ENCODE measurements at places on chromosomes 4 and X. TPM values are rescaled to one million over a fixed set of nuclear protein-coding genes. Genes with fewer than 3 reads are reported as not detected.

- DNase-seq: no peak
- no peak overlapping the region for H3K4me3 ChIP-seq
- no peaks in the 10 kb centered on the region for H3K27me3 ChIP-seq
- no peaks in the 10 kb centered on the region for H3K36me3 ChIP-seq
- H3K27ac ChIP-seq: no peak overlapping the region
- no peaks in the 10 kb centered on the region for H3K4me1 ChIP-seq
Observed at GRCh38 chrX:67601771-67602170, 58.0 kb downstream of the AR start.

DNA sequence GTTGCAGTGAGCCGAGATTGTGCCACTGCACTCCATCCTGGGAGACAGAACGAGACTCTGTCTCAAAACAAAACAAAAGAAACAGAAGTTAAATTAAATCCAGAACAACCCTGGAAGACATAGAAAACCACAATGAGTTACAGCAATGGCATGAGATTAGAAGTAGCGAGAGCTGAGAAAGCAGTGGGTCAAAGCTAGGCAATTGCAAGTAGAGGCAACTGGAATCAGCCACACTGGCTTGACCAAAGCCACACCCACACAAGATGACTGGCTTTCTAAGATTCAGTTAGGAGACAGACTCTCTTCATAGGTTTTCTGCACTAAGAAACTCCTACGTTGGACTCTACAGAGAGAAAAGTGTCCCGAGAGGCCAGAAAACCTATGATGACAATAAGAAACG is 443.0 kb downstream of the GPM6A start:
- H3K27ac ChIP-seq: no peak overlapping the region
- DNase-seq: no peak
- no peak overlapping the region for H3K4me3 ChIP-seq
- H3K36me3 ChIP-seq: no peaks in the 10 kb centered on the region

GRCh38 chr4:37836838-37837440 is 10.5 kb downstream of the PGM2 start:
- H3K36me3 ChIP-seq: peaks cover 62% of the 10 kb centered on the region
- peaks cover 28% of the 10 kb centered on the region for H3K4me1 ChIP-seq
- H3K27me3 ChIP-seq: no peaks in the 10 kb centered on the region
- H3K27ac ChIP-seq: no peak overlapping the region
- no peak overlapping the region for H3K4me3 ChIP-seq
- DNase-seq: no peak

GRCh38 chrX:31178064-31178768 is 106.4 kb upstream of the FTHL17 start:
- DNase-seq: no peak
- H3K27me3 ChIP-seq: no peaks in the 10 kb centered on the region
- no peaks in the 10 kb centered on the region for H3K36me3 ChIP-seq
- H3K27ac ChIP-seq: no peak overlapping the region
- peaks cover 4% of the 10 kb centered on the region for H3K4me1 ChIP-seq
- no peak overlapping the region for H3K4me3 ChIP-seq

- no peaks in the 10 kb centered on the region for H3K27me3 ChIP-seq
- H3K36me3 ChIP-seq: peaks cover 13% of the 10 kb centered on the region
- H3K27ac ChIP-seq: no peak overlapping the region
- no peak for DNase-seq
- no peaks in the 10 kb centered on the region for H3K4me1 ChIP-seq
Observed at GRCh38 chrX:153454901-153455550, 9.2 kb upstream of the TREX2 start.

GRCh38 chr4:183903021-183903760 is 1.9 kb upstream of the STOX2 start:
- no peak for DNase-seq
- peaks cover 60% of the 10 kb centered on the region for H3K27me3 ChIP-seq
- H3K4me3 ChIP-seq: no peak overlapping the region
- no peak overlapping the region for H3K27ac ChIP-seq
- H3K36me3 ChIP-seq: no peaks in the 10 kb centered on the region

GRCh38 chr4:123338715-123339114 is 57.9 kb upstream of the SPRY1 start:
- H3K36me3 ChIP-seq: no peaks in the 10 kb centered on the region
- DNase-seq: no peak
- H3K27me3 ChIP-seq: peaks cover 10% of the 10 kb centered on the region
- no peak overlapping the region for H3K4me3 ChIP-seq
- H3K27ac ChIP-seq: no peak overlapping the region

- H3K27ac ChIP-seq: no peak overlapping the region
- DNase-seq: no peak
- no peaks in the 10 kb centered on the region for H3K36me3 ChIP-seq
- H3K27me3 ChIP-seq: peaks cover 2% of the 10 kb centered on the region
- H3K4me1 ChIP-seq: no peaks in the 10 kb centered on the region
Observed at GRCh38 chr4:101864660-101865059, 74.1 kb downstream of the BANK1 start.

- no peak overlapping the region for H3K27ac ChIP-seq
- H3K27me3 ChIP-seq: no peaks in the 10 kb centered on the region
- no peak for DNase-seq
Observed at GRCh38 chr4:112664611-112665010, 27.7 kb downstream of the LARP7 start.

- peaks cover 10% of the 10 kb centered on the region for H3K27me3 ChIP-seq
- peak overlapping the region; percentile 83 for H3K4me3 ChIP-seq
- no peaks in the 10 kb centered on the region for H3K36me3 ChIP-seq
- peaks cover 18% of the 10 kb centered on the region for H3K4me1 ChIP-seq
- DNase-seq: peak; percentile 69
- H3K27ac ChIP-seq: peak overlapping the region; percentile 81
Observed at GRCh38 chrX:107826238-107827029, 768 bp downstream of the MID2 start.

- no peaks in the 10 kb centered on the region for H3K36me3 ChIP-seq
- H3K27ac ChIP-seq: no peak overlapping the region
- H3K4me3 ChIP-seq: no peak overlapping the region
- no peak for DNase-seq
- H3K27me3 ChIP-seq: peaks cover 27% of the 10 kb centered on the region
- H3K4me1 ChIP-seq: no peaks in the 10 kb centered on the region
Observed at GRCh38 chr4:16018061-16018676, 55.2 kb upstream of the FGFBP2 start.

GRCh38 chr4:143713955-143714625 is 13.6 kb upstream of the FREM3 start:
- H3K36me3 ChIP-seq: no peaks in the 10 kb centered on the region
- H3K27me3 ChIP-seq: no peaks in the 10 kb centered on the region
- no peak for DNase-seq
- no peak overlapping the region for H3K4me3 ChIP-seq
- no peak overlapping the region for H3K27ac ChIP-seq
- H3K4me1 ChIP-seq: no peaks in the 10 kb centered on the region

DNA sequence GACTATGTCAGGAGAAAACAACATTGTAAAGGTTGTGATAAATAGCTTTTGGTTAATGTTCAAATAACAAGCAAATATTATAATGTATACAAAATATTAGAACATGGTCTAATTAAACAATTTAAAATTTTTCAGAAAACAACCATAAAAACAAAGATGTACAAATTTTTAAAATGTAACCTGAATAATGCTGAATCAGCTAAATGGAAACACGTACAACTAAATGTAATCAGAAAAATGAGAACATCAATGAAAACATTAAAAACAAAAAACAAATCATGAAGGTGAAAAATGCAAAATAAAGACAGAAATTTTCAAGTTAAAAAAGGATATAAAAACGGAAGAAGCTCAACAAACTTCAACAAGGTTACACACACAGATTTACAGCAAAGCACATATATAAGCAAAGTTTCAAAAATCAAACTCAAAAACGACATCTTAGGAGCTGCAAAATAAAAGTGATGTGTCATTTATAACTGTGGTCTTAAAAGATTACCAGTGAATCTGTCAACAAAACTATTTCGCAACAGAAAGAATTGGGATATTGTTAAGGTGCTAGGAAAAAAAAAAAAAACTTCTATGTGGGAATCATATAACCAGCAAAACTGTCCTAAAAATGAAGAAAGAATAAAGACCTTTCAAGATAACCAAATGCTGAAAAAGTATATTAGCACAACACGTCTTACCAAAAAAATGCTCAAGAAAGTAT is 31.8 kb downstream of the ZNF732 start:
- no peaks in the 10 kb centered on the region for H3K27me3 ChIP-seq
- DNase-seq: no peak
- no peak overlapping the region for H3K27ac ChIP-seq

- H3K27ac ChIP-seq: no peak overlapping the region
- no peaks in the 10 kb centered on the region for H3K36me3 ChIP-seq
- H3K4me1 ChIP-seq: peaks cover 3% of the 10 kb centered on the region
- DNase-seq: no peak
- no peaks in the 10 kb centered on the region for H3K27me3 ChIP-seq
Observed at GRCh38 chrX:85573801-85574200, 194.3 kb upstream of the POF1B start.

DNA sequence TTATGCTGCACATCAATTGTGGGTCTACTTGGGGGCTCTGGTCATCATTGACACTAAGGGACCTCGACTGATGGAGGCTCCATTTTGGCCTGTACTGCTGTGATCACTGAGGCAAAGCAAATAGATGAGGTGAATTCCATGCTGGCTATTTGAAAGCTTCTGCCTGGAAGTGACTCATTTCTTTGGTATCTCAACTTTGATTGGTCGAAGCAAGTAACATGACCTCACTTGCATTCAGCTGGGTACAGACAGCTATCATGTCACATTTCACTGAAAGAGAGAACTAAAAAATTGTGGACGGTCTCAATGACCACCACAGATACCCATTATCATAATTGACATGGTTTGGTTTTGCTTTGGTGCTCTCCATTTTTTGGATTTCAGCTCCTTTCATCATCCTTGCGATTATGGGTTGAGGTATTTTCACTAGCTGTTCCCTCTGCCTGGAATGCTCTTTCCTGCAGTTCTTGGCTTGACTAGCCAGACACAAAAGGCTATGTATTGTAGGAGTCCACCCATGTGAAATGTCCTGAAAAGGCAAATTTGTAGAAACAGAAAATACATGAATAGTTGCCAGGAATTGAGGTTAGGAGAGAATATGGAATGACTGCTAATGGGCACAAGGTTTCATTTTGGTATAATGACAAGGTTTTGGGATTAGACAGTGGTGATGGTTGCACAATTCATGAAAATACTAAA is 369.2 kb upstream of the LCORL start:
- H3K4me3 ChIP-seq: no peak overlapping the region
- H3K36me3 ChIP-seq: no peaks in the 10 kb centered on the region
- H3K27me3 ChIP-seq: no peaks in the 10 kb centered on the region
- no peaks in the 10 kb centered on the region for H3K4me1 ChIP-seq

- no peaks in the 10 kb centered on the region for H3K4me1 ChIP-seq
- no peak overlapping the region for H3K27ac ChIP-seq
- H3K36me3 ChIP-seq: no peaks in the 10 kb centered on the region
- no peak for DNase-seq
- no peak overlapping the region for H3K4me3 ChIP-seq
Observed at GRCh38 chr4:109169170-109169569, 133.3 kb downstream of the COL25A1 start.

DNA sequence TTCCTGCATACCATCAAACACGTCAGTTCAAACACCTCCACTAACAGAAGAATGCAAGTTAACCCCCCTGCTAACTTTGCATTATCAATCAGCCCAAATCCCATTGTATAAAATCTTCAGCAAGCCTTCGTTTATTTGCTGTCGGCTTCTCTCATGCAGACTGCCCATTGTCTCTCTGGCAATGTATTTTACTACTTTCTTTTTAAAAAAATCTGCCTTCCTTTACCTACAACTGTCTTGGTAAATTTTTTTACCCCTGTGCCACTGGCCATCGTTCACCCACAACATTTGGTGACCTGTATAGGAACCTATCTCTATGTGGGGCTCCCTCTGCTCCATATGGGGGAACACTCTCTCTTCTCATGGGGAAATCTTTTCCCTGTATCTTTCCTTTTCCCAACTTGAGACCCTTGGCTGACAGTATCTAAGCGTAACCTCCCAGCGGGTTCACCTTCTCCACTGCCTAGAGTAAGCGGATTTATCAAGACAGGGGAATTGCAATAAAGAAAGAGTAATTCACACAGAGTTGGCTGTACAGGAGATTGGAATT is 244.6 kb downstream of the CPXCR1 start:
- no peak overlapping the region for H3K27ac ChIP-seq
- H3K27me3 ChIP-seq: no peaks in the 10 kb centered on the region
- no peak for DNase-seq
- no peaks in the 10 kb centered on the region for H3K36me3 ChIP-seq
- H3K4me1 ChIP-seq: no peaks in the 10 kb centered on the region
- H3K4me3 ChIP-seq: no peak overlapping the region

DNA sequence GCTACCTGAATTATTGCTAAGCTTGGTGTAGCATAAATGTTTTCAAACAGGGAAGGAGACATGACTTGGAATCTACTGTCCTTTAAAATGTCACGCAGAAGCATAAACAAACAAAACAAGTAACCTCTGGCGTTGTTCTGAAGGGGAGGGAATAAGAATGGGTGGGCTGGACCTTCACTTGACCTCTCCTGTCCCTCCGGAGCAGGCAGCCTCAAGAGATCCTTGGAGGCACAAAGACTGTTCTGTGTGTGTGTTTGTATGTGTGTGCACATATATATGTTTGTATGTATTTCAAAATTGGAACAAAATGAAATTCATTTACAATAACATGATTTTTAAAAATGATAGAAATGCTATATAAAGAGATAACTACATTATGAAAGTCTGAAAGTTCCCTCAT is 91.3 kb upstream of the DCLK2 start:
- H3K36me3 ChIP-seq: no peaks in the 10 kb centered on the region
- H3K4me3 ChIP-seq: no peak overlapping the region
- H3K27ac ChIP-seq: no peak overlapping the region
- DNase-seq: peak; percentile 31

GRCh38 chrX:10636337-10636736 is 16.0 kb upstream of the MID1 start:
- no peaks in the 10 kb centered on the region for H3K36me3 ChIP-seq
- no peak overlapping the region for H3K4me3 ChIP-seq
- no peaks in the 10 kb centered on the region for H3K27me3 ChIP-seq
- DNase-seq: no peak

DNA sequence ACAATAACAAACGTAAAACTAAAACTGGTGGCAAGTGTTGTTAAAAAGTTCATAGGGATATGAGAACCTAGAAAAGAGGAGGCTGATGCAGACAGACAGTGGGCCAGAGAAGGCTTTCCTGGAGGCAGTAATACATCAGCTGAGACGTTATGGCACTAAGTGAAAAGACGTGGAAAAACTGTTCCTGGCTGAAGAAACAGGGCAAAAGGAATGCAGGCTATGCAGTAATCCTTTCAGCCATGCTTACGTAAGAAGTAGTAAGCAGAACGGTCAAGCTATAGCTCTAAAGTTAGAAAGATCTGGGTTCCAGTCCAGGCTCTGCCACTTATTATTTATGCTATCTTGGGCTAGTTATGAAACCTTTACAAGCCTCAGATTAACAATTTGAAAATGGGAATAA is 6.4 kb downstream of the LAMTOR3 start:
- DNase-seq: no peak
- H3K27me3 ChIP-seq: no peaks in the 10 kb centered on the region
- H3K4me3 ChIP-seq: no peak overlapping the region
- peaks cover 16% of the 10 kb centered on the region for H3K4me1 ChIP-seq
- no peak overlapping the region for H3K27ac ChIP-seq

GRCh38 chrX:41732260-41732659 is 8.3 kb downstream of the GPR82 start:
- no peak for DNase-seq
- peaks cover 1% of the 10 kb centered on the region for H3K36me3 ChIP-seq
- no peak overlapping the region for H3K4me3 ChIP-seq
- no peaks in the 10 kb centered on the region for H3K27me3 ChIP-seq
- peaks cover 25% of the 10 kb centered on the region for H3K4me1 ChIP-seq

RBPJ gene
- 539 TPM for total RNA-seq

CXorf51B gene
- not detected for total RNA-seq

CSAG1 gene
- total RNA-seq: not detected

VMA21 gene
- 47.4 TPM for total RNA-seq

LRRC66 gene
- 0.05 TPM for total RNA-seq

GABRA4 gene
- total RNA-seq: not detected

TCEAL2 gene
- total RNA-seq: not detected

FGFR3 gene
- total RNA-seq: 0.30 TPM

BMP3 gene
- not detected for total RNA-seq
